CD4-positive, alpha-beta T cell treated with Interleukin-4 for 1 hour (primary cell): ENCODE measurements at places on chromosomes 13 and 19.

DNA sequence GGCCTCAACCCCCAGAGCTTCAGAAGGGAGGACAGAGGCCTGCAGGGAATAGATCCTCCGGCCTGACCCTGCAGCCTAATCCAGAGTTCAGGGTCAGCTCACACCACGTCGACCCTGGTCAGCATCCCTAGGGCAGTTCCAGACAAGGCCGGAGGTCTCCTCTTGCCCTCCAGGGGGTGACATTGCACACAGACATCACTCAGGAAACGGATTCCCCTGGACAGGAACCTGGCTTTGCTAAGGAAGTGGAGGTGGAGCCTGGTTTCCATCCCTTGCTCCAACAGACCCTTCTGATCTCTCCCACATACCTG, 969 bp upstream of the CEACAM5 start:
- no peak for DNase-seq

- no peak for DNase-seq
Measured at GRCh38 chr19:5958074-5958850, 19.7 kb downstream of the RANBP3 start.

DNA sequence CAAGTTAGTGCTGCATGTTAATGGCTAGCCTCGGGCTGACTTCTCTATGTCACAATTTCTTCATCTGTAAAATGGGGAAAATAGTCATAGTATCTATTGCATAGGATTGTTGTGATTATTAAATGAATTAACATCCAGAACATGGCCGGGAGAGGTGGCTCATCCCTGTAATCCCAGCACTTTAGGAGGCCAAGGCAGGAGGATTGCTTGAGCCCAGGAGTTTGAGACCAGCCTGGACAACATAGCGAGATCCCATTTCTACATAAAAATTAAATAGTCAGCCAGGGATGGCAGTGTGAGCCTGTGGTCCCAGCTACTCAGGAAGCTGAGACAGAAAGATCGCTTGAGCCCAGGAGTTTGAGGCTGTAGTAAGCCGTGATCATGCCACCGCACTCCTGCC, 21.8 kb upstream of the FBL start:
- DNase-seq, result no peak

- DNase-seq, result no peak
Measured at GRCh38 chr13:75173457-75174356, 308.3 kb downstream of the TBC1D4 start.

DNA sequence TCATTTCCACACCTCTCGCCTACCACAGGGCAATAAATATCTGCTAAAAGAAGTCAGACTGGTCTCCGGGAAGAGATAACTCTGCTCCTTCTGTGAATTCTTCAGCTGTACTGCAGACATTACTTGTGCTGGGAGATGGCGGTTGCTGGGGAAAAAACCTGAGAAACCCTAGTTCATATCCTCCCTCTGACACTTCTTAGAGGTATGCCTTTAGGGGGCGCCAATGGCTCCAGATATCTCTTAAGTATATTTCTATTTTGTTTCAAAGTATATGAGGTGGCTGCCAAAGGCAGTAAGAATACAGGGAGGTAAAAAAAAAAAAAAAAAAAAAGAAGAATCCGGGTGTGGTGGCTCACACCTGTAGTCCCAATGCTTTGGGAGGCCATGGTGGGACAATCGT, 175.2 kb downstream of the PAN3 start:
- DNase-seq, result no peak

DNA sequence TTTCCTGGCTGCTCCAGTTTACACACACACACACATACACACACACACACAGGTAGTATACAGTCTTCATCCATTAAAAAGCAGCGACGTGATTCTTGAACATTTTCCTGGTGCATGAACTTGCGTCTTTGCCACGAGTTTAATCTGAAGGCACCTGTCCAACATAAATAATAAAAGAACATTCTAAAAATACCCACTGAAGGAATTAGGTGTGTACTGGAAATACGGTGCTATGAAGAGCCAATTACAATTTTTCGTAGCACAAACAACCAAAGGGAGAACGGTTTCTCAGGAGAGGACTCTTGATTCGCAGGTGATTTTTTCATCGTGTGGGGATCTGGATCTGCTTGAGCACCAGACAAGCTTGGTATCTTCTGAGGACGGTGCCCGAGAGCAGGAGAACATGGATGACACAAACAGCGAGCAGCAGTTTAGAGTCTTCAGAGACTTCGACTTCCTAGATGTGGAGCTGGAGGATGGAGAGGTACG, 61.2 kb downstream of the ZAR1L start:
- DNase-seq, result no peak

- no peak for DNase-seq
Measured at GRCh38 chr19:39263912-39264305, 4.3 kb upstream of the IFNL2 start.

- no peak for DNase-seq
Measured at GRCh38 chr13:113813749-113814434, 50.0 kb downstream of the GAS6 start.

- no peak for DNase-seq
Measured at GRCh38 chr19:30881930-30882329, 467.3 kb downstream of the TSHZ3 start.

DNA sequence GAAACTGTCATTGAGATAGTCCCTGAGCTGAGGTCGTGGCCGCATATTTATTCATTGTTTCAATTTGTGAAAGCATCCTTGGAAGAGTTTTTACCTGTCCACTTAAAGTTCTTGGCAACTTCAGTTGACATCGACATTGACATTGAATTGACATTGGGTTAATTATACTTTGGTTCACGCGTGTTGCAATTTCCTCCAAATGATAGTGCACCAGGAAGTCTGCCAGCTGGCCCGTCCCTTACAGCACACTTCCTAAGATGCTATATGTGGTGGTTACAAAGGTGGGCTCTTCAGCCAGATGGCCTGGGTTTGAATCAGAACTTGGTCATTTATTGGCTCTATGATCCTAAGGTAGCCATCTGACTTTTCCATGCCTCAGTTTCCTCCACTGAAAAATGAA, 176.0 kb downstream of the FGF14 start:
- no peak for DNase-seq

DNA sequence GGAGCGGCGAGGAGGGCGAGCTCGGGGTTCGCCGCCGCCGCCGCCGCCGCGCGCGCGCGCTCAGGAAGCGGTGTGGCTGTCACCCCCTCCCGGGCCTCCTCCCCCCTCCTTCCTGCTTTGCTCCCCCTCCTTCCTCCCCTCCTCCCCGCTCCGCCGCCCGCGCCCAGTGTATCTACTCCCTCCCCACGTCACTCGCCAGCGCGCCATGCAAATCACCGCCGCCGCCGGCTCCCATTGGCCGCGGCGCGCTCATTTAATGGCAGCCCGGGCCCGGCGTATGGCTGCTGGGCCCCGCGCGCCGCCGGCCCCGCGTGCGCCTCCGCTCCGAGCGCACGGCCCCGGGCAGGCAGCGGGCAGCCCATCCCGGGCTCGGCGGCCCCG, 335 bp upstream of the SOX1 start:
- DNase-seq, result peak; percentile 54

DNA sequence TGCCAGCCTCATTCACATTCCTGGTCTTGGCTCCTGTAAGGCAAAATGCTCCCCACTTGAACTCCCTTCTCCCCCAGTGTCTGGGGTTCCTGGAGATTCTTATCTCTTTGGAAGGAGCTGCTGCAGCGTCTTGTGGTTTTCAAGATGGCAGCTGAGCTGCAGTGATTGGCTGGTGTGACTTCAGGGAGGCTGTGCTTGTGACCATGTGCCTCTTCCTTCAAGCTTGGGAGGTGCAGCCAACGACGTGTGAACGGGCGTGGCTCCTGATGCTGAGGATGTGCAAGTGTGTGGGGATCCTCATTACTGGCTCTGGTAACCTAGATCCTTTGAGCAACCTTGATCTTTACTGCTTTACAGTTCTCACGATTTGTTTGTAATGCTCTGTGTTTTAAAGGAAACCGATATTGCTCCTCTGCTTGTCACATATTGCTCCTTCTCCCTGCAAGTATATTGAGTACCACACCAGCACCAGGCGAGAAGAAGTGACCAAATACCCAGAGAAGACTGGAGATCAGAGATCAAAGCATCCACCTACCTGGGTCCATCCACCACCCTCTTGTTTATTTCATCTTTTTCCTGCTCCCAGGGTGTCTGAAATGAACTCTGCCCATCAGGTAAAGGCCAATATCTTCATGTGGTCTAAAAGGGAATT, 208.5 kb downstream of the FGF9 start:
- no peak for DNase-seq

- DNase-seq, result no peak
Measured at GRCh38 chr19:41321600-41322270, 11.8 kb downstream of the CCDC97 start.

DNA sequence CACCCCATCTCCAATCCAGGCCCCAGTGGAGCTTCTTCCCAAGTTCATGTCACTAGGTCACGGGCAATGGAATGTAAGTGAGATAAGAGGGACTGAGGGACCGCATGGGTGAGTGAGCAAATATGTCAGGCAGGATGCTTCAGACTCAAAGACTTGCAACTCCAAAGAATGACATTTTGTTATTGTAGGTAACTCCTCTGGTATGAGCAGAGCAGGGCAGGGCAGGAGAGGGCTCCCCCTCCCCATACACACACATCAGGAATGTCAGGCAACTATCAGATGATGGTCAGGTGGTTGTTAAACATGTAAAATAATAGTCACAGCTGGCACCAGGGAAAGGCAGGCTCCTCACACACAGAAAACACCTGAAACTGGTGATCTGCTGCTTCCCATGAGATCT, 10.6 kb downstream of the ERVV-2 start:
- DNase-seq, result no peak

DNA sequence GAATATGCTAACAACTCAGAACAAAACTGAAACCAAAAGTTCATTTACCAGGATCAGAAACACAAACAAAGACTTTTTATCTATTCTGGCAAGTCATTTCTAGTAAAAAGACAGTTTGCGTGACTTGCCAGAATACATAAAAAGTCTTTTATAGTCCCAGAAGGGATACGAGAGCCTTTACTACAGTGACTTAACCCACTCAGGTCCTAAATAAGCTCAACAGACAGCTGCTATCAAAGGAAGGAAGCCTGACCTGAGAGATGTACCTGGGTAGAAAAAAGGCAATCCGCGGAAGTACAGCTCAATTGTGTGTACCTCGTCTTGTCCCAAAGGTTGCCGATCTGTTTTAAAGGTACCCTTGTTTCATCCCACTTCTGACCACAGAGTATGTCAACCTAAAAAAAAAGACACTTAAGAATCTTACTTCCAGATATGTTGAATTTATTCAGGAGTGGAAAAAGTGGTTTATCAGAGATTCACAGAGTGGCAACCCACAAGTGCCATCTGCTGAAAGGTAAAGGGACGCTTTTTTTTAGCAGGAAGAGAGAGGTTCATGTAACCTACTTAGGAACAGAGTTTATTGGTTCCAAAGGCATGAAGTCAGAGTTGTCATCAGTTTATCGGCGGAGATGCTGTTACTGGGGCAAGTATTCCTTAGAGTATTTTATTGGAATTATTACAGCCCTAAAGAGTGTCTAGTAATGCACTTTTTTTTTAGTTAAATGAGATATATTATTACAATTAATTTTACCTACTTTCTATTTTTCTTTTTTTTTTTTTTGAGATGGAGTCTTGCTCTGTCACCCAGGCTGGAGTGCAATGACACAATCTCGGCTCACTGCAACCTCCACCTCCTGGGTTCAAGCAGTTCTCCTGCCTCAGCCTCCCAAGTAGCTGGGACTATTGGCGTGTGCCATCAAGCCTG, 69.7 kb upstream of the C1QTNF9B start:
- DNase-seq, result no peak

DNA sequence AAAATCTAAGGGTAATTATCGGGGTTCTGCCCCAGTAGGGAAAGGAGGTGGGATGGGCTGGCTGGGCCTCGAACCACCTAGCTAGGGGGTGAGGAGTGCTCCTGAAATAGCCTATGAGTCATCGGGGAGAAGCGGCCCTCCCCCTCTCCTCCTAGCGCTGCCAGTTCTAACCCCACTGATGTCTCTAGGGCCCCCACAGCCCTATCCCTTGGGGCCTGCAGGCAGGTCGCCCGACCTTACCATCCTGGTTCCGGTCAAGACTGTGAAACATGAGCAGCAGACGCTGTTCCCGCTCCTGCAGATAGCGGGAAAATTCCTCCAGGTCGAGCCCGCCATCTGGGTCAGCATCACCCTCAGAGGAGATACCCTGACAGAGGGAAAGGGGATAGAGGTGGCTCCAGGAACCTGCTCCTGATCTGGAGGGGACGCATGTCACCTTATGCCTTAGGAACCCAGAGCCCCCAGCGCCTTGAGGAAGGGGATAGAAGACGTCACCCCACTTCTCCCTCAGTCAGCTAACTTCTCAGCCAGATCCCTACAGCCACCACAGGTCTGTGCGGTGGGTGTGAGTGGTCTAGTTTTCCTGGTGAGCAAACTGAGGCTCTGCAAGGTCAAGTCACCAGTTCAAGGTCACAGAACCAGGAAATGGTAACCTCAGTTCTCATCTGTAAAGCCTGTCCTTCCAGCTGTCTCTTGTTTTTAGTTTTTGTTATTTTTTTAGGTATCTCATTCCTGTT, 1.5 kb downstream of the SLC25A23 start:
- DNase-seq, result no peak

GRCh38 chr19:28372576-28373247, 840.2 kb downstream of the UQCRFS1 start:
- DNase-seq, result no peak

DNA sequence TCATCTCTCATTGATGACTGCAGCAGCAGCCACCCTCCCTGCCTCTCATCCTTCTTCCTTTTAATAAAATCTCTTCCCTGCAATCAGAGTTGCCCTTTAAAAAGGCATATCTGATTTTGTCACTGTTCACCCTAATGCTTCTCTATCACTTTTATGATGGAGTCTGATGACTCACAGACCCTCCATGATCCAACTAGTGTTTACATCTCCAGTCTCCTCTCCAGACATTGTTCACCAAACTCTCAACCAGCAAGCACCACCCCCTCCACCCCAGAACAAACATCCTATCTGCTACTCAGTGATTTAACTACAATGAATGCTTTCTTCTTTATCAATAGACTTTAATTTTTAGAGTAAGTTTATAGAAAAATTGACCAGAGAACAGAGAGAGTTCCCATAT, 59.5 kb downstream of the TNFSF11 start:
- no peak for DNase-seq

- DNase-seq, result no peak
Measured at GRCh38 chr13:114080739-114081561, 51.5 kb downstream of the RASA3 start.

DNA sequence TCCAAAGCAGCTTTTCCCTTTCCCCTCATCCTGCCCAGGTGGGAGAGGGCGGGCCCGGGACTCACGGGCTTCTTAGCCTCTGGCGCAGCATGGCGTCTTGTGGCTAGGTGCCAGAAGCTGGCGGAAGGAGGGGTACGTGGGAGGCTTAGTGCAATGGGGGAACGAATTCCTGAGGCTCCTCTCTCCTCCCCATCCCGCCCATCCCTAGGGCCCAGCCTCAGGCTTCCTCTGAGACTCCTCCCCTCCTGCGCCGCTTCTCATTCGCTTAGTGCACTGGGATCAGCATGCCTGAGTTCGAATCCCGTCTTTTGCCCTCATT, 297.8 kb downstream of the ZNF536 start:
- DNase-seq, result no peak
